ENCODE measurements at places on chromosomes 1 and 21.

GRCh38 chr1:169701261-169702005, 10.0 kb downstream of the SELL start:
- DNase-seq, result no peak

- peak; percentile 70 for DNase-seq
Measured at GRCh38 chr1:145956781-145957442, 905 bp downstream of the LIX1L start.

GRCh38 chr1:2606396-2606880, 19.9 kb downstream of the PRXL2B start:
- DNase-seq, result no peak

GRCh38 chr1:5637171-5637570, 355.1 kb downstream of the NPHP4 start:
- DNase-seq, result no peak

- no peak for DNase-seq
Measured at GRCh38 chr21:14871861-14872260, 192.9 kb downstream of the NRIP1 start.

DNA sequence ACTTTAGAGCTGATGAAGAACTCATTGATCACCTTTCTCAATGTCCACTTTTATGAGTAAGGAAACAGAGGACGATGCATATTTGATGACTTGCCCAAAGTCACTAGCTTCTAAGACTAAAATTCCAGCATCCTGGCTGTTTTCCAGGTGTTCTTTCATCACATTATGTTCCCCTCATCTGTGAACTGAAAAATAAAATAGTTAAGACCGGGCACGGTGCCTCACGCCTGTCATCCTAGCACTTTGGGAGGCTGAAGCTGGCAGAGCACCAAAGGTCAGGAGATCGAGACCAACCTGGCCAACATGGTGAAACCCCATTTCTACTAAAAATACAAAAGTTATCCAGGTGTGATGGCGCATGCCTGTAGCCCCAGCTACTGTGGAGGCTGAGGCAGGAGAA, 297.5 kb downstream of the DUSP10 start:
- DNase-seq, result no peak

GRCh38 chr1:68178821-68179490, 53.4 kb downstream of the WLS start:
- DNase-seq, result no peak

DNA sequence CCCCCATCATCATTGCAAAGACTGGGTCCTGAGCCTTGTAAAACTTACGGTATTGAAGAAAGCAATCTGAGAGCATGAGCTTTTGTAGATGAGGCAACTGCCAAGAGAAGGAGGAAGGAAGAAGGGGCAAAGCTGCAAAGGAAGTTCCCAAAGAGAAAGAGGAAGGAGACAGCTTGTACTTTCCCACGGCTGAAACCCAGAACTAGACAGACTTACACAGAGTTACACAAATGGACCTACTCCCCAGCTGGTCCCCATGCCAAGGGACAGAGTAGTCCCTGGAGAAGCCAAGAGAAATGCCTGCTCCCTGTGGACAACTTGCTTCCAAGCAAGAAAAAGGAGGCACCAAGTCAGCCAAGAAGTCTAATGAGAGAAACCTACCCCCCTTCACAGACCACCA, 22.6 kb downstream of the SLC5A9 start:
- DNase-seq, result no peak

DNA sequence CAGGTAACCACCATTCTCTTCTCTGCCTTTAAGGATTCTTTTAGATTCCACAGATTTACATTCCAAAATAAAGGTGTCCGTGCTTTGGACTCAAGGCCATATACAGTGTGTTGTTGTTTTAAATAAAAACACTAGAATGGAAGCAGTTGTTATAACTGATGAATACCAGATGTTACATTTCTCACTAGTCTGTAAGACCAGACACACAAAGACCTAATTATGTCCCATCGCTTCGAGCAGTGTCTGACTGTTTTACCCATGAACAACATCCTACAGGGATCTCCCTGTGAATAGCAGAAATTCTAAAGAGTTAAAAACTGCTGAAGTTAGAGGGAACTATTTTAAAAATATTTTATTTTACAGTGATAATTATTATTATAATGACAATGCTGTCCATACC, 574.7 kb upstream of the ZP4 start:
- DNase-seq, result no peak

DNA sequence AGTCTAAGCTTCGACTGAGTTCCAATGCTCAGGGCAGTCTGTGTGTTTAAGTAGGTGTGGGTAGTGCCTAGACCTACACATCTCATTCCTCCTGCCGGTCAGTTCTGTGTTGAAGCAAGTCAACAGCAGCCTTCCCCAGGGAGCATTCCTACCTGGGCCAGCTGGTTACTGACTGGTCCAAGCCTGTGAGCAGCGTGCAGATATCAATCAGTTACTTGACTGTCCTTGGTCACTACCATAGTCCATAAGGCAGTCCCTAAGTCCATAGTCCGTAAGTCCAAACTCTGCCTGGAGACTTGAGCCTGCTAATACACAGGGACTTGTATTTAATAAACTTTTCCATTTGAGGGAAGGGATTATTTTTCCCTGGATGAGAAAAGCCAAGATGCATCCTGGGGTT, 171.9 kb downstream of the PGBD5 start:
- DNase-seq, result no peak

GRCh38 chr1:210364479-210364878, 35.8 kb downstream of the HHAT start:
- no peak for DNase-seq

DNA sequence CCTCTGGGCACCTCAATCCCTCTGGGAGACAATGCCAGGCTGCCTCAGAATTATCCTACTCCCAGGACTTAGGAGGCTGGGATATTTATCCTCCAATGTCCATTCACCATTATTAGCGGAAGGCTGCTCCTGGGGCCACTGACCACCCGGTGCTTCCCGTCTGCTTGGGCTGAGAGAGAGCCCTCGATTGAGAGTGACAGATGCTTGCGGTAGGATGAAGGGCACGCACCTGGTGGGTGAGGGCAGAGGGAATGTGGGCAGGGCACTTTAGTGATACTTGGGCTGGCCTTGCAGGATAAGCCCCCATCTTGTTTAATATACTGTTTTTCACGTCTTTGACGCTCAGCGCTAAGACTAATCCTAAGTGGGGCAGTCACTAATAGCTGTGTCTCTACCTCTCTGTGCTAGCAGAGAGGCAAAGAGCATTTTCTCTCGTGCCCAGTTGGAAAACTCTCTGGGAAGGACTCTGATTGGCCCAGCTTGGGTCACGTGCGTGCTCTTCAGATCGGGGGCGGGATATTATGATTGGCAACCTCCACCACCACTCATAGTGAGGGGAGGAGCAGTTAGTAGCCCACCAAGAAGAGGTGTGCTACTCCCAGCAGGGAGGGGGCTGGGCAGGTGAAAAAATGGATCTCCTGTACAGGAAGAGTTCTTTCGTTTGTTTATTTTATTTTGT, 10.6 kb upstream of the PARS2 start:
- DNase-seq, result no peak

GRCh38 chr1:59258412-59259032, 38.4 kb upstream of the FGGY start:
- no peak for DNase-seq

DNA sequence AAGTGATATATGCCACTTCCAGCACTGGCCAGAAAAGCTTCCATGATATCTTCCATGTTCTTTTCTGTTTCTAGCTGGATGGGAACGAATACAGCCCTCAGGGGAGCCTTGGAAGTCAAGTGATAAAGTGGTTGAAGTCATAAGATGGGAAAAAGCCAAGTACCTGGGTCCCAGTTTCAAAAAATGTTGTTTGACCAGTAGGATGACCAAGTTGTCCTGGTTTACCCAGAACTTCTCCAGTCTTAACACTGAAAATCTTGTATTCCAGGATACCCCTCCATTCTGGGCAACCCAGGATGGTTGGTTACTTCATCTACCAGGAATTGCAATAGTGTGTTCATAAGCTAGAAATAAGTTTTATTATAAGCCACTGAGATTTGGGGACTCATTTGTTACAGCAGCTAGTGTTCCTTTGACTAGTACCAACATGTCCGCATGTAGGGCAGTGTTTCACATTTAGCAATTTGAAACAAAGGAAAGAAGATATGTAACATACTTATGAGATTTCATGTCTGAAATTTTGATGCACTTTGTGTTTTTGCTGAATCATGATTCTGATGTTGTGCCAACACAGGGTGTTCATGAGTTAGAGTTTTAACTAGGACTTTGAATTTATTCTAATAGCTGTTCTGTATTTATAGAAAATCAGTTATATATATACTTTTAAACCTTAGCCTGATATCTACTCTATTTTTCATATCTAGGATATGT, 139.9 kb downstream of the TPR start:
- no peak for DNase-seq

DNA sequence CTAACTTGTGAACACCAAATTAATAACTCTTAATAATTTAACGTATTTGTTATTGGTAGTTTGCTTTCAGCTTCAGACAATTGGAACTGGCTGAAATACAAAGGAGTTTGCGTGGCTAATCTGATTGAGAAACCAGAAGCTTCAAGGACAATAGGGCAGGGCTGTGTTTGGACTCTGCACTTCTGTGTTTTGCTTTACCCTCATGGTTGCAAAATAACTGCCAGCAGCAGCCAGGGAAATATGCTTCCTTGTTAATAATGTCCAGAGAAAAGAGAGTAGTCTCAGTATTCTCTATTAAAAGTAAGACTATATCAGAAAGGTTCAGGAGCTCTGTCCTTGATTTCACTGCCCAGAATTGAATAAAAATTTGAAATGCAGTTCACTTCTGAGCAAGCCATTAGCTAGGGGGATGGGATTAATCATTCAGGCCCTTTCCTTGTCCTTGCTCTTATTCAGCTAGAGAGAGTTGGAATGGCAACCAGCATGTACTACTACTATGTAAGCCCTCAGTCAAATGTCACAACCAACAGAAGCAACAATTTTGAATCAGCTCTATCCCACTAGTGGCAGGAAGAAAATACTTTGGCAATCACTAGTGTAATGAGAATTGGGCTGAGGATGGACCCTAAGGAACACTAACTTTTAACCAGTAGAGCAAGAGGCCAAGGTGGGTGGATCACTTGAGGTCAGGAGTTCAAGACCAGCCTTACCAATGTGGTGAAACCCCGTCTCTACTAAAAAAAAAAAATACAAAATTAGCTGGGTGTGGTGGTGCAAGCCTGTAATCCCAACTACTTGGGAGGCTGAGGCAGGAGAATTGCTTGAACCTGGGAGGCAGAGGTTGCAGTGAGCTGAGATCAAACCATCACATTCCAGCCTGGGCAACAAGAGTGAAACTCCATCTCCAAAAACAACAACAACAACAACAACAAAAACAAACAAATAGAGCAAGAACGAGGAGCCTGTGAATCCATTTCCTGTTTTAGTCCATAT, 76.8 kb downstream of the POU2F1 start:
- no peak for DNase-seq

DNA sequence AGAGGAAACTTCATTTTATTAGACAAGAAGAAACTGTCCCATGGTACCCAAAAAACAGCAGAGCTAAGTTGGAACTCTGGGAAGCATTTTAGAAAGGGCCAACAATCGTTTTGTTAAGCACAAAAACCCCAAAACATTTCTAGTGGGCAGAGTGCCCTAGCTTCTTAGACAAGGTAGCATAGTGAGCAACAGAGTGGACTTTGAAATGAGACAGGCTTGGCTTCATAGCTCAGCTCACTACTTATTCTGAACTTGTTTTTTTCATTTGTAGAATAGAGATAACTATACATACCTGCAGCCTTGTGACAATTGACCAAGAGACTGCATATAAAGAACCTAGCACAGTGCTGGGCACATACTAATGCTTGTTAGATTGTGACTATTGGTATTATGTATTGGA, 50.1 kb downstream of the HLX start:
- no peak for DNase-seq

DNA sequence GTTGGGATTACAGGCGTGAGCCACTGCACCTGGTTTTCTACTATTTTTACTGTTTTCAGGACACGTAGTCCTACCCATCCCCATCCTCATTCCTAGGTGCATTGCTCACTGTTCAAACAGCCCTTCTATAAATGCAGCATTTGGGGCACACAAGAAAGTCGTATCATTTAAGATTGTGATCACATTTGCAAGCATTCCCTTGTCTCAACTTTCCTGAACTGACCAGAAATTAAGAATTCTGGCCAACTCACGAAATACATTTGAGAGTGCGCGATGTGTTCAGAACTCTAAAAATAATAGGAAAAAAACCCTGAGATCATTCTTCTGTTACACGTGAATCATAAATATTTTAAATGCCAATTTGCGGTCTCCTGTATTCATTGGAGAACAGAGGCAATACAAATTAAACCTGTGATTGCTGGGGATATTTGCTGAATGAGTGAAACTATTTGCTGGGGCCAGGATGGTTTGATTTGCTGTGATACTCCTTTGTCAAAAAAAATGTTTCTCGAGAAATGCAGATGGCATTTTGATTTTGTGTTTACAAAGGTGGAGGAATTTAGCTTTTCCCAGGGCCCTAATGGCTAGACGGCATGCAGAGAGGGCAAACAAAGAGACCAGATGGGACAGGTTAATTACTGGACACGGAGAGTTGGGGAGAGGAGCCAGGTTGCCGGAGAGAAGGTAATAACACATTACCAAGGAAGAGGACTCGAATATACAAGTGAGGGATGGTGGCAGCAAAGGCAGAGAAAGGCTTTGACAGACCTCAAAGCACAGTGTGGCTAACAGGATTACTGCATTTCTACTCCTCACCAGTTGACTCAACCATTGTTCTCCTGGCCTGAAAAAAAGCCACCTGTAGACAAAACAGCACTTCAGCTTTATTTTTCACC, 38.4 kb downstream of the STPG1 start:
- DNase-seq, result no peak

DNA sequence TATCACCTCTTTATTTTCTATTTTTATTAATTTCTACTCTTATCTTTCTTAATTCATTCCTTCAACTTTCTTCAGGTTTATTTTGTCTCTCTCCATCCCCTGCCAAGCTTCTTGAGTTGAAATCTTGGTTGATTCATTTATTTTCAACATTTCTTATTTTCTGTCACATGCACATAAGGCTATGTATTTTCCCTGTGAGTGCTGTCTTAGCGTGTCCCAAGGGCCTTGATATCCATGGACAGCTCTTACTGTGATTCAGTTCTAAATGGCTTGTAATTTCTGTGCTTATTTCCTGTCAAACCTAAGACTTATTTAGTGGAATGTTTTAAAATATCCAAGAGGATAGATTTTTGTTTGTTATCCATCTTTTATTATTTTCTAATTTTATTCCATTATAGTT, 36.8 kb upstream of the SCAF4 start:
- no peak for DNase-seq

DNA sequence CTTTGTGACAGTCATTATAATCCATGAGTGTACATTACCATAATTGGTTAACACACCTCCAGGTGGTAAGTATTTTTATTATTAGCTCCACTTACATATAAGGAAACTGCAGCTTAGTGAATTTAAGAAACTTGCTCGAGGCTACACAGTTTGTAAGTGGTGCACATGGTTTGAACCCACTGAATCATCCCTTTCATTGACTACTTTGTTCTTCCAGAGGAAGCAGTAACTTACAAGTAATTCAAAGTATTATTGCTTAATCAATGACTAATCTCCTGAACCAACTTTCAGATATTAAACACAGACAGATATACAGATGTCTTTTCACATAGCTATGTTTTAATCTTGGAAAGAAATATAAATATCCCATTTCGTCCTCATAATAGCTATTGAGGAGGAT, 18.7 kb upstream of the CLDN8 start:
- DNase-seq, result no peak

- no peak for DNase-seq
Measured at GRCh38 chr21:25759573-25759972, 24.8 kb downstream of the GABPA start.
